Stimulated activated CD4-positive, alpha-beta T cell treated with anti-CD3 and anti-CD28 coated beads, Interleukin-1b, Interleukin-23, amount 100 ng/mL, for 1 hour (primary cell): ENCODE measurements at places on chromosomes 2 and 18.

DNA sequence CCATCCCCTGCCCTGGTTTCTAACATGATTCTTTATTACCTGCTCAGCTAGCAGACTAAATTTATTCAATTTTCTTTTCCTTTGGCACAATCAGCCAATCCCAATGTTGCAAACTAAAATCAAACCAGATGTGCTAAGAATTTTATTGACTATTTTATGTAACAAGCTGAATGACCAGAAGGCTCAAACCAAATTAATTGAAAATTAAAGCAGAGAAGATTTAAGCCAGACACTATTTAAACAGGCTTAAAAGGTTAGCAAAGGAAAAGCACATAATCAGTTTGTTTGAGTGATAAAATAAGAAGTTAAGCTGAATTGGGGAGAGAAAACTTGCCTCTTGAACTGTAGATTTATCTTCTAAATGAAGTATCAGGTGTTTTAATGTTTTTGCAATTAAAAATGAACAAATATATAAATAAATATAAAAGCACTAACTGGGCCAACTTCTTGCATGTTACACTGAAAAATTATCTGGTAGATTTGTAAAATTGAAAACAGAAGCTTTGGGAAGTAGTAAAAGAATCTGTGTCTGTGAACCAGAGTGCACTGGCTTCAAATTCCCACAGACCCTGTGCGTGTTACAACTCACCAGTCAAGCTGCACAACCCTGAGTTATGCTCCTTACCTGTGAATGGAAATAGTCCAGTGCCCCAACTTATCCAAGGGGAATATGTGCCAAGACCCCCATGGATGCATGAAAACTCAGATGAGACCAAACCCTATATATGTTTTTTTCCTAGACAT, 283.4 kb downstream of the CNTNAP5 start:
- DNase-seq, result no peak

- no peak for DNase-seq
These were observed 1011.8 kb upstream of the CDH2 start for GRCh38 chr18:29188760-29189159.

DNA sequence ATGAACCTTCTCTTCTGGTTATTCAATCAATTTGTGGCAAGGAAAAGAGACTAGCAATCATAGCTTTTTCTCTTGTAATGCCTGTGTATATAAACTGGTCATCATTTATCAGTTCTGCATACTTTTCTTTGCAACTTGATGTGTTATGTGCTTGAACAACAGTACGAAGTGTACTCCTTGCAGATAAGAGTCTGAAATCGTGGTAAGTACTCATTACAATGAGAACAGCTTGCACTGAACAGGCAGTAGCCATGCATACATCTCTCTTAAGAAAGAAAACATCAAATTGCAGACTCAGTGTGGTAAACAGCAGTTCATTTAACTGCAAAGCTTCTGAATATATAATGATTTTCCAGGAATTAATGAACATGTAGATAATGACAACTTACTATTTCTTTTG, 64.3 kb downstream of the GREB1L start:
- no peak for DNase-seq

DNA sequence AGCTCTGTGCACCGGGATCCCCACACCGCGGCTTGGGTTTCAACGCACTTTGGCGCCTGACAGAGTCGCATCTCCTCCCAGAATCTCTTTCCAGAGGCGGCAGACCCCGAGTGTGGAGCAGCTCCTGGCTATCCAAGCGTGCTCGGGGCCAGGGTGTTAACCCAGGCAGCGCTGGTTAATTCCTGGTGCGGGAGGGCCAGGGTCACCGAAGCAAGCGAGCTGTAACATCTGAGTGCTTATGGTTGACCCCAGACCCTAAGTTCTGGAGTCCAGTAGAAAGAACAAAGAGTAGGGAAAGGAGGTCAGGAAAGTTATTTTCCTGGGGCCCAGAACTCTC, 566 bp upstream of the OSR1 start:
- no peak for DNase-seq

DNA sequence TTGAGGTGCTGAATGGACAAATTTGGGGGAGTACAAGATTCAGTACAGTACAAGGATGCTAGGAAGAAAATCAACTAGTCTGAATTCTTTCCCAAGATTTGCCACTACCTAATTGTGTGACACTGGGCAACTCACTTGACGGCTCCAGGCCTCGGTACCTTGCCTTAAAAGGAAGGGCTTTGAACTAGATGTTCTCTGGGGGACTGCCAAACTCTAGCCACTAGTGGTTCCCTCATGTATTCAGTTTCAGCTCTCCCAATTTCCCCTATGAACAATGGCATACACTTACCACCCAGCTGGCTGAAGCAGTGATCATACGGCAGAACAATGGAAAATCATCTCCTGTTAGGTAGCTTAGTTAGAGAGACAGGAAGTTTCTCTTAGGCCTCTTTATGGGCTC, 73.4 kb downstream of the VWC2L start:
- no peak for DNase-seq

DNA sequence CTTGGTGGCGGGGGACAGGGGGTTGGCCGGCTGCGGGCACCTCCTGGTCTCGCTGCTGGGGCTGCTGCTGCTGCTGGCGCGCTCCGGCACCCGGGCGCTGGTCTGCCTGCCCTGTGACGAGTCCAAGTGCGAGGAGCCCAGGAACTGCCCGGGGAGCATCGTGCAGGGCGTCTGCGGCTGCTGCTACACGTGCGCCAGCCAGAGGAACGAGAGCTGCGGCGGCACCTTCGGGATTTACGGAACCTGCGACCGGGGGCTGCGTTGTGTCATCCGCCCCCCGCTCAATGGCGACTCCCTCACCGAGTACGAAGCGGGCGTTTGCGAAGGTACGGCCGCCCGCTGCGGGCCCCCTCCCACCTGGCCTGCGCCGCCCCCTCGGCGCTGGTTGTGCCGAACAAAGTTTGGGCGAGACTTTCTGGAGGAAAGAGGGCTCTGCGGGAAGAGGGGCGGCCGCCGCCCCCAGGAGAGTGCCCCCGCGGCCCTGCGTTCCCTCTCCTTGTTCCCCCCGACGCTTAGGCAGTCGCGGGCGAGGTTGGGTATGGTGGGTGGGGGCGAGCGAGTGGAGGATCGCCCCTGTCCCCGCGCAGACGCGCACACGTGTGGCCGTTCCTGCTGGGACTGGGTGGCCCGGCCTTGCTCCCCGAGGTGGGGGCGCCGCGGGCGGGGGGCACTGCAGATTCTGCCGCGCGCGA, 866 bp downstream of the CRIM1 start:
- DNase-seq, result peak; percentile 7

DNA sequence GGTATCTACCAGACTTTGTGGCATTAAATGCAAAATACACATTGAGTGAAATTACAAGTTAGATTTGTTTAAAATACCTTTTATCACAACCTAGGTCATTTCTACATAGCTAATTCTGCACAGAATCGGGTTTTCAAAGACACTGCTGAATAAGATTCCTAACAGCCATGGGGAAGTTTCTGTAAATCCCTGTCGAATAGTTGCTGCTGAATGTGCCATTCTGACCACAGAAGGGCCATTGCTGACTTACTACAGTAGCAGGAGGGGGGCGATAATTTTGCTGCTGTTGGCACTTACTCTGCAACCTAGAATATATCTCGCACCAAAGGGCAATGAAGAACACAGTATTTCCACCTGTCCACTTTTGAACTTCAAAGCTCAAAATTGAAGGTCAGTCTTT, 232.8 kb downstream of the TCF4 start:
- no peak for DNase-seq

DNA sequence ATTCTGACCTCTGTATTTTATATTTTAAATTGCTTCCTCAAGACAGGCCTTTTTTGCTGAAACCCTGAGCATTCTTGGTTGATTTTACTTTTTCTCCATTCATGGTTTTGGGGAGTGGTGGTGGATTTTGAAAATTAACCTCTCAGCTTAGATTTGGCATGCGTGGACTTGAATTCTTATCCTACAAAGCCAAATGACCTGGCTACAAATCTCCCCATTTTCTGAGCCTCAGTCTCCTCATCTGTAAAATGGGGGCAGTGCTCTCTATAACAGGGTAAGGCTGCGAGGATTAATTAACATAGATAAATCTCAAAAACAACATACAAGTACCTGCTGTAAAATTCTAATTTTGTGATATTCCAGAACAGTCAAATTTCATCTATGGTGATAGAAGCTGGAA, 103.4 kb upstream of the CDCA7 start:
- DNase-seq, result no peak

- DNase-seq, result no peak
These were observed 4.7 kb downstream of the SERTAD2 start for GRCh38 chr2:64649013-64649484.

GRCh38 chr2:186575302-186575701, 14.6 kb upstream of the ITGAV start:
- DNase-seq, result no peak

DNA sequence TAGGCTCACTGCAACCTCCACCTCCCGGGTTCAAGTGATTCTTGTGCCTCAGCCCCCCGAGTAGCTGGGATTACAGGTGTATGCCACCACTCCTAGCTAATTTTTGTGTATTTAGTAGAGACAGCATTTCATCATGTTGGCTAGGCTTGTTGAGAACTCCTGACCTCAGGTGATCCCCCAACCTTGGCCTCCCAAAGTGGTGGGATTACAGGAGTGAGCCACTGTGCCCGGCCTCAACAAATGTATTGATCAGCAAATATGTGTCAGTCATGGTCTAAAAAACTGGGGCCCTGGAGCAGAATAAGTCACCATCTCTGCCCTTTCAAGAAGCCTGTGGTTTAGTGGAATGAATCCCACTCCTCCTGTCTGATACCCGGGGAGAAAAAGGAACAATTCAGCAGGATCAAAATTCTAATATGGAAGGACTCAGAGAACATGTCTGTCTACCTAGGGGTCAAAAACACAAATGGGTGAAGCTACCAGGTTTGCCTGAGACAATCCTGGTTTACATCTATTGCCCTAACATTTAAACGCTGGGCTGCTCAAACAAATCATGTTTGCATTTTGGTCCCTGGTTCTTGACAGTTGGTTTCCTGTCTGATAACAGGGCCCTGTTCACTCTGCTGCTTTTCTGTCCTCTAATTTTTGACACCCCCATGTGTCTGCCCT, 21.6 kb downstream of the GCKR start:
- no peak for DNase-seq

DNA sequence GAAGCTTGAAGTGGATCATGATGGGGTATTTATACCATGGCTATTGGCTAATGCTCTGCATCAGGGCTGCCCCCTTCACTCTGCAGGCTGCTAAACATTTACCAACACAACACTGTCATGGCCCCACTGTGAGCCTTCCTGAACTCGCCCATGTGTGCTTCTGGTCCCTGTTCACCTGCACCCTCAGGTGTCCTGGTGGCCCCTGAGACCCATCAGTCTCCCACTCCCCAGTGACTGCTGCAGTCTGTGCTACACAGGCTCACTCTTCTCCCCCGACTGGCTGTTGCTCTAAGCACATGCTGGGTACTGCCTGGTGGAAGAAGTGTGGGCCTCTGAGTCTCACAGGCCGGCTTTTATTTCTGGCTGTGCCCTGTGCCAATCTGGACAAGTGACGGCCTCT, 183.0 kb upstream of the HS6ST1 start:
- DNase-seq, result no peak

DNA sequence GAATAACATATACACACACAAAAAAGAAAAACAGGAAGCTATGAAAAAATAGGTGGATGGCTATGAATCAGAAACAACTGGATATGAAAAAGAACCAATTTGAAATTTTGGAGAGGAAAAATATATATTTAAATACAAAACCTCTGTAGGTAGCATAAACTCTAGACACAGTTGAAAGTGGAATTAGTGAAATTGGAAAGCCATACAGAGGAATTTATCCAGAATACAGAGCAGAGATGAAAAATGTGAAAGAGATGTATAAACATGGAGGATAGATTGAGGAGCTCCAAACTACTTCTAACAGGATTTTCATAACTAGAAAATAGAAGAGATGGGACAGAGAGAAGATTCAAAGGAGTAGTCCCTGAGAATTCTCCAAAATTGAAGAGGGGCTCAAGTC, 168.8 kb downstream of the SEPTIN10 start:
- DNase-seq, result no peak

DNA sequence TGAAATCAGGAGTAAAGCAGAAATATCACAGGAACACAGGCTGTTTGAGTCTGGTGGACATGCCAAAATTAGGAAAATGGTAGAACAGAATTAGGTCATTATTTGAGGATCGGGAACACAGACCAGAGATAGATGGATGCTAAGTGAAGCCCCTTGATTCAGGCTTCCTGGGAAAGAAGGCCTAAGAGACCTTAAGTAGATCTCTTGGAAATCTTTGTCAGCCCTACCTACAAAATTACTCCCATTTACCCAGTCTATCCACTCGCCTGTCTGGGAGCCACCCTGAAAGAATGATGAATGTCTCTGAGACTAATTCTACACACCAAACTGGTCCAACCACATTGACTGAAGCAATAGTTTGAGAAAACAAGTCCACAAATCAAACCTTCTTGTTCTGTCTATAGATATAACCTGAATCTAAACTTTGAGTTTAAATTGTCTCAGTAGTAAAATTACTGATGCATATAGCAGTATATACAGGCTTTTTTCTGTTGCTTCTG, 36.6 kb upstream of the TANK start:
- DNase-seq, result no peak

DNA sequence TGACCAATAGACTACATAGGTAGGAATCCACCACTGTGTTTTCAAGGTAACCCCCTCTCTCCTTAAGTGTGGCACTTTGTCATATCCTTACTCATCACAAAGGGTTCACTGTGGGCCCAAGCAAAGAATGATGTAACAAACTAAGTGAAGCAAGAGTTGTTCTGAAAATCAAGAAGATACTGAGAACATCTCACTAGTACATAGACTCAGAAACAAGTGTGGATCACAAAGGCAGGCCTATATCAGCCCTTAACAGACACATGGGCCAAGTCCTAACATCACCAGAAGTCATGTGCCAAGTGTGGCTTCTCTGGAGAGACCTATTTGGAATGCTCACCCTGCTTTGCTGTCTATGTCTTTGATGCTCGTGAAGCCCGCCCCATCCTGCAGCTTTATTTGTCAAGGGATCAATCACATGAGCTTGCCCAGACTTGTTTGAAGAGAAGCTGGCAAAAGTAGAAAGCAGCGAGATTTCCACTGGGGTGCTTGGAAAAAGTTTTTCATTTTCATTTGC, 131.2 kb upstream of the TTC39C start:
- DNase-seq, result no peak
